ENCODE measurements at places on chromosomes 4 and X.
A peak's percentile ranks its signal among the peaks of the same experiment; 100 is the strongest.

- DNase-seq = no peak
Observed at GRCh38 chr4:81881855-81882621, 410.3 kb upstream of the RASGEF1B start.

- peak; percentile 68 for DNase-seq
Observed at GRCh38 chr4:123564758-123565346, 168.3 kb downstream of the SPRY1 start.

- no peak for DNase-seq
Observed at GRCh38 chr4:73870260-73870659, 1.1 kb downstream of the CXCL1 start.

GRCh38 chr4:185209031-185209851 is at the start of gene SNX25:
SNX25 (plus strand) TSS chr4:185209598; CDS start chr4:185209827, 229 bp downstream.
- DNase-seq = peak; percentile 82

- DNase-seq = no peak
Observed at GRCh38 chr4:129966175-129966574, 870.2 kb downstream of the C4orf33 start.

DNA sequence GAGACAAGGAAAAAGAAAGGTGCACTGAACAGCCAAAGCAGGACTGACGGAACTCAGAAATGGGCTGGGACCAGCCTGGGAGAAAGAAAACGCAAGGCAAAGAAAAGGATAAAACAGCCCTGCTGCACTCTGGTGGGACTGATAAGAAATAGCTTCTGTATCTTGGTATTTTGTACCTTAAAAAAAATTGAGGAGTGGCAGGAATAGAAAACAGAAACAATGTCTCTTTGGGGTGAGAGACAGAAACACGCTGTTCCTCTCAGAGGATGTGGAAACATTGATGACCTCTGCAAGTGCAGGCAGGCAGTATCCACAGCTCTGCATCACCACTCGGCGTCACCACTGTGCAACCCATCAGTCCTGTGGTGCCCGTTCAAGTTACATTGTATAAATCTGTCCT is 152.5 kb upstream of the SPRY1 start:
- DNase-seq = no peak

GRCh38 chr4:8641931-8642650 is 49.5 kb downstream of the CPZ start:
- no peak for DNase-seq

GRCh38 chrX:38727668-38728067 is 73.6 kb upstream of the MID1IP1 start:
- no peak for DNase-seq

DNA sequence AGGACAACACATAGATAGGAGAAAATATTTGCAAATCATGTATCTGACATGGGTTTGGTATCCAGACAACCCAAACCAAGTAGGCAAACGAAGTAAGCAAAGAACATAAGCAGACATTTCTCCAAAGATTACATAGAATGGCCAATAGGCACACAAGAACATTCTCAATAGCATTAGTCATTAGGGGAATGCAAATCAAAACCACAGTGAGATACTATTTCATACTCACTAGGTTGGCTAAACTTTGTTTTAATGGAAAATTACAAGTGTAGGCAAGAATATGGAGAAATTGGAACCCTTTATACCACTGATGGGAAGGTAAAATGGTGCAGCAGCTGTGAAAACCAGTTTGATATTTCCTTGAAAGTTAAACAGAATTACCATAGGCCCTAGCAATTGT is 74.7 kb downstream of the CHRNA9 start:
- DNase-seq = peak; percentile 53

All from fibroblast of skin of right biceps (primary cell).